ENCODE measurements at places on chromosomes 6 and 20. TPM values are rescaled to one million over a fixed set of nuclear protein-coding genes. Genes with fewer than 3 reads are reported as not detected.
A peak's percentile ranks its signal among the peaks of the same experiment; 100 is the strongest.

Gene PRRT1
- total RNA-seq = 0.33 TPM

DNA sequence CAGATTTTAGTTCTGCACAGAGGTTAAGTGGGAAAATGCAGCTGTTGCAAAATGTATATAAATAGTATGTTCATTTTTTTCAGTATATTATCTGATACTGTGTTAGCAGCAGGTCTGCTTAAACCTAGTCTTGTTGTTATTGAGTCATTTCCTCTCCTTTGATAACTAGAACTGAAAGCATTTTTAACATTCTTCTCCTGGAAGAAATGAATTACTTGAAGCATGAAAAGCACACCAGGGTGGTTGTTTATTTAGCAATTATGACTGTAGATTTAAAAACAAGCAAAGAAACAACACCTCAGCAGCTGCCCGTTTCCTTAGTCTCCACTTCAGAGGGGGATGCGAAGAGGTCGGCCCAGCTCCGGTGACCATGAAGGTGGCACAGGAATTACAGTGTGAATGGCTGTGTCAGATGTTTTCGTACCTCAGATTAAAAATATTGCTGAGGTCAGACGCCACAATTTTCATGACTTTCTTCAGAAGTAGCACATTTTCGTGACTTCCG, 53.5 kb downstream of the GOPC start:
- peaks cover 14% of the 10 kb centered on the region for H3K36me3 ChIP-seq
- peak; percentile 92 for DNase-seq
- H3K27ac ChIP-seq = no peak overlapping the region

DNA sequence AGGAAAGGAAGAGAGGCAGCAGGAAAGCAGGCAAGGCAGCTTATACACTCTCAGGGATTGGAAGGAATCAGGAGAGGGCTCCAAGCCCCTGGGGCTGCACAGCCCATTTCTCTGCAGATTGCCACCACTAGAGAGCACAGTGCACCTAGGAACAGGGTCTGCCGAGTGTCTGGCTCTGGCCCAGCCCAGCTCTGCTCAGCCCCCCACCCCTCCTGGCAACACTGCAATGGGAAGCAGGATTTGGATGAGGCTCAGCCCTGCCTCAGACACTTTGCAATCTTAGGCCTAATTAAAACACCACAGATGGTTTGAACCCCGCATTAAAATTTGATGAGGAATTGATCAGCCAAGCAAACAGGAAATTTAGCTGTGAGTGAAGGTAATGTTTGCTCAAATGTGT, 252.7 kb downstream of the DHX35 start:
- H3K27me3 ChIP-seq = no peaks in the 10 kb centered on the region
- no peak overlapping the region for H3K4me3 ChIP-seq
- DNase-seq = no peak
- no peaks in the 10 kb centered on the region for H3K36me3 ChIP-seq

GRCh38 chr20:41830702-41831101, 212.5 kb upstream of the CHD6 start:
- no peaks in the 10 kb centered on the region for H3K36me3 ChIP-seq
- no peaks in the 10 kb centered on the region for H3K27me3 ChIP-seq
- DNase-seq = no peak
- H3K4me1 ChIP-seq = no peaks in the 10 kb centered on the region
- no peak overlapping the region for H3K4me3 ChIP-seq

Gene CNR1
- not detected for total RNA-seq

DNA sequence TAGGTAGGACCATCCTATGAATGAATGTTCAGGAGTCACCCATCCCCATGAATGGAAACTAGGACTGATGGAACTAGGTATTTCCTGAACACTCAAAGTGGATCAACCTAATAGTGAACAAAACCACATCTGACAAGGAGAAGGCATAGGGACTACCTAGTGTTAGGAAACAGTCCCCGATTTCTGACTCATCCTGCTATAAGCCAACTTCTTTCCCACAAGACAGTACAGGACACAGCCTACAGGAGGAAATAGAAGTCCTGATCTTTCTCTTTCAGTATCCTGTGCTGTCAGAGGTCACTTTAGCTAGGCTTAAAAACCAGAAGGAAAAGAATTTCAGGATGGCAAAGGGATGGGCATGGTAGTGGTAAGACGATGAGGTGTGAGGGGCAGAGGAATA, 19.5 kb upstream of the GMDS start:
- DNase-seq = peak; percentile 27
- no peak overlapping the region for H3K27ac ChIP-seq
- no peak overlapping the region for H3K4me3 ChIP-seq
- no peaks in the 10 kb centered on the region for H3K27me3 ChIP-seq

DNA sequence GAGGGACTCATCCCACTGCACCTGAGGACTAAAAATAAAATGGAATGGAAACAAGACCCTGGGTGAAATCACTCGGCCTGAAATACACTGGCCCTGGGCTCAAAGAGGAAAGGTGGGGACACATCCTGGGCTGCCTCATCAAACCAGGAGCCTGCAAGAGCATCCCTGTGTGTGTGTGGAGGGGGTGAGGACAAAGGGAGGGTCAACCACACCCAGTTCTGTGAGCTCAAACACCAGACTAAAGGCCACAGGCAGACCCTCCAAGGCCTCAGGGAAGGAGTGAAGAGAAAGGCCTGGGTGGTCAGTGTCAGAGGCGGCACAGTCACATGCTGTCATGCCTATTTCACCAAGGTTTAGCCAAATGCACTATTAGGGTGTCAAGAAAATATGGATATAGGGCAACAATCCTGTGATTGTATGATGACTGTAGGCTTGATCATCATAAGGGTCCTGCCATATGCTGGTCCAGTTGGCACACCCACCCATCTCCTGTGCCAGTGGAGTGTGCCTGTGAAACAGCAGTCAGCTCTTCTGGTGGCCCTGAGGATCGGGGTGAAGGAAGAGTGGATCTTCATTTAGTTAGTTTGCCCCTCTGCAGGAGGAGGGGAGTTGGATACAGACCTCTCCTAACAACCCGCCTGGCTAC, 28.9 kb downstream of the SRSF3 start:
- no peaks in the 10 kb centered on the region for H3K36me3 ChIP-seq
- no peak for DNase-seq
- H3K4me1 ChIP-seq = peaks cover 24% of the 10 kb centered on the region
- H3K4me3 ChIP-seq = no peak overlapping the region

DNA sequence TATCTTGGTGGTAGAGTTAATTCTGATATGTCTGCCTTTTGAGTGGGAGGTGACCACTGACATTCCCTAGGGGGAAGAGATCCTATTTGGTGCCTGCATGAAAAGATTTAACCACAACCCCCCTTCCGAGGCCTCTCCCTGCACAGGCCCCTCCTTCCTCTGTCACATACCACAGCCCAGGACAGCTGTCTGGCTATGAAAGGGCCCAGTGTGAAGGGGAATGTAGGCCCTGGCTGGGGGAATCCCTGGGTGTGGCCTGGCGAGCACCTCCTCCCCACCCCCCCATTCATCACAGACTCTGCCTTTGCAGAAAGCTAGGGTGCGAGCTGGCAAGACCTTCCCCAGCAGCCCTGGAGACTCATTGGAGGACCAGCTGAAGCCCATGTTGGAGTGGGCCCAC, 27.4 kb upstream of the MAPRE1 start:
- no peak overlapping the region for H3K4me3 ChIP-seq
- peaks cover 7% of the 10 kb centered on the region for H3K36me3 ChIP-seq
- H3K4me1 ChIP-seq = no peaks in the 10 kb centered on the region

Gene OR2H2
- not detected for total RNA-seq

GRCh38 chr6:149052350-149053106, 265.0 kb upstream of the TAB2 start:
- no peaks in the 10 kb centered on the region for H3K36me3 ChIP-seq
- no peak overlapping the region for H3K27ac ChIP-seq
- peaks cover 2% of the 10 kb centered on the region for H3K4me1 ChIP-seq
- H3K4me3 ChIP-seq = no peak overlapping the region
- H3K27me3 ChIP-seq = no peaks in the 10 kb centered on the region
- peak; percentile 22 for DNase-seq

Gene RFX6
- total RNA-seq = not detected

GRCh38 chr6:37239526-37239925, 18.0 kb upstream of the TBC1D22B start:
- H3K27me3 ChIP-seq = no peaks in the 10 kb centered on the region
- no peaks in the 10 kb centered on the region for H3K36me3 ChIP-seq
- H3K4me3 ChIP-seq = no peak overlapping the region
- H3K4me1 ChIP-seq = peaks cover 19% of the 10 kb centered on the region

- peaks cover 6% of the 10 kb centered on the region for H3K4me1 ChIP-seq
- peak; percentile 73 for DNase-seq
- no peak overlapping the region for H3K27ac ChIP-seq
- no peaks in the 10 kb centered on the region for H3K27me3 ChIP-seq
Observed at GRCh38 chr6:157667211-157668008, 155.6 kb upstream of the SNX9 start.

- no peak overlapping the region for H3K4me3 ChIP-seq
- H3K27me3 ChIP-seq = no peaks in the 10 kb centered on the region
- no peak for DNase-seq
- H3K36me3 ChIP-seq = no peaks in the 10 kb centered on the region
- H3K27ac ChIP-seq = no peak overlapping the region
Observed at GRCh38 chr20:56857950-56858349, 228.8 kb downstream of the TFAP2C start.

GRCh38 chr6:75300531-75300855, 15.9 kb upstream of the TMEM30A start:
- no peak overlapping the region for H3K4me3 ChIP-seq
- H3K27me3 ChIP-seq = no peaks in the 10 kb centered on the region
- H3K27ac ChIP-seq = no peak overlapping the region
- no peaks in the 10 kb centered on the region for H3K36me3 ChIP-seq

GRCh38 chr6:144897441-144897921, 612.3 kb downstream of the UTRN start:
- H3K27me3 ChIP-seq = no peaks in the 10 kb centered on the region
- DNase-seq = peak; percentile 86
- peaks cover 3% of the 10 kb centered on the region for H3K4me1 ChIP-seq
- H3K4me3 ChIP-seq = no peak overlapping the region

Gene CGA
- not detected for total RNA-seq

GRCh38 chr20:6152777-6153176, 29.9 kb upstream of the FERMT1 start:
- H3K27me3 ChIP-seq = no peaks in the 10 kb centered on the region
- H3K4me3 ChIP-seq = no peak overlapping the region
- DNase-seq = no peak
- H3K4me1 ChIP-seq = no peaks in the 10 kb centered on the region

DNA sequence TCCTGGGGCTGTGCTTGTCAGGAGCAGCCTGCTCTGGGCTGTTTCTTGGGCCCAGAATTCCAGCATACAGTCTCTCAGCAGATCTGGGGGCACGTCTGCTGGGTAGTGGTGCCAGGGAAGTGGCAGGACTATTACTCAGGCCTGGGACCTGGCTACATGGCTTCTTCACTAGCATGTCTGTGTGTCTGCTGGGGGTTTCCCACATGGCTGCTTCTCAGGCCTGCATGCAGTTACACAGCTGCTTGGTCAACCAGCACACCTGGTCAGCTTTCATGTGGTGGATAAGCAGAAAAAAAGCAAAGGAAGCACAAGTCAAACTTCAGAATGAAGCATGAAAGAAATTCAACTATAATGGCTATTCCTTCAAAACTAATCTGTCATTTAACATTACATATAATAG, 316.2 kb upstream of the NOX3 start:
- H3K27ac ChIP-seq = no peak overlapping the region
- no peak for DNase-seq
- no peaks in the 10 kb centered on the region for H3K36me3 ChIP-seq
- H3K4me1 ChIP-seq = no peaks in the 10 kb centered on the region
- no peaks in the 10 kb centered on the region for H3K27me3 ChIP-seq
